Stromal cell of bone marrow (primary cell): ENCODE measurements at places on chromosomes 2 and 18.
A peak's percentile ranks its signal among the peaks of the same experiment; 100 is the strongest.

GRCh38 chr2:131076707-131077106 lies 16.6 kb downstream of the FAM168B start:
- DNase-seq = no peak

- no peak for DNase-seq
These were observed 443.3 kb upstream of the MEIS1 start for GRCh38 chr2:65991381-65992197.

- DNase-seq = peak; percentile 13
These were observed 170.0 kb downstream of the EPHA4 start for GRCh38 chr2:221402072-221402471.

- no peak for DNase-seq
These were observed 24.9 kb downstream of the HTR2B start for GRCh38 chr2:231099918-231100317.

- no peak for DNase-seq
These were observed 160.5 kb downstream of the RIF1 start for GRCh38 chr2:151570191-151570590.

DNA sequence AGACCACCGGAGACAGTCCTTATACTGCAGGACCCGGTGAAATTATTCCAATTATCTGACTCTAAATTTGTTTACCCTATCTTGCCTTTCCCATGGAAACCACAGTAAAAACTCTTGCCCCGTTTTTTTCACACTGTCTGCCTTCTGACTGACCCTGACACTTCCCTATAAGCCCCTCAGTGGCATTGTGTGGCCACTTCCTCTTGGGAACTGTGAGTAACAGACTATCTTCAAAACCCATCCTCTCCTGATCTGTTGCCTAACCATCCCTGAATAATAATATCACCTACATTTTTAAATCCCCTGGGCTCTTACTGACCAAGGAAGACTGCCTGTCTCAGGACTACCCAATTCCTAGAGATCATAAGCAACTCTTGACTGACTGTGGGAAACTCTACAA lies 42.6 kb upstream of the RNF152 start:
- no peak for DNase-seq

DNA sequence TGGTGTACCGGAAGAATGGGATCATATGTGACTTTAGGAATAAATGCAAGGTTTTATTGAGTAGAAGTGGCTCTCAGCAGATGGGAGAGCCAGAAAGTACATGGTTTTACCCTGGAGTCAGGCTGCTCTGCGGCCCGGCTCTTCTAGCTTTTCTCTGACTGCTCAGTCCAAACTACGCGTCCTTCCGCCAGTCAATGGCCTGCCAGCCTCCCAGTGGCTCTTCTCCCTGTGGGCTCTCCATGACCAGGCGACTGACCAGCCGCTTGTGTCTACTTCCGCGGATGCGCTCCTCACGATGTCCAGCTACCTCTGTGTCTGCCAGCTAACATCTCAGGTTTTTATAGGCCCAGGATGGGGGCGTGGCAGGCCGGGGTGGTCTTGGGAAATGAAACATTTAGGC lies 220.4 kb downstream of the VAPA start:
- DNase-seq = no peak

DNA sequence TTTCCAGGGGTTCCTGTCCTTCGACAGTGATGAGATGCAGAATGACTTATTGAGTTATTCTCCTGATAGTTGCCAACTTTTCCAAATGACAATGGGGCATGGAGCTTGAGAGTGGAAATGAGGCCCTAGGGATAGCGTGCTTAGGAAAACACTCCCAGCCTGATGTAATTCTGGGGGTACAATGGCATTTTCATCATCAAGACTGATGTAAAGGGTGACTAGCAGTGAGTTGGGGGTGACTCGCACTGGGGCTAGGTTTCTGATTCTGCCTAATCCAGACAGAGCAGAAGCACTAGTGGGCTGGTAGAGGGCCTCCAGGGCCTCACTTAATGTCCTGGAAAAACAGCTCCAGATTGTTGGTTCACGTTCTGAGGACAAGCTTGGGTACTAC lies 34.0 kb upstream of the IL37 start:
- DNase-seq = no peak

GRCh38 chr2:38733300-38733971 lies 17.7 kb downstream of the SRSF7 start:
- DNase-seq = no peak

DNA sequence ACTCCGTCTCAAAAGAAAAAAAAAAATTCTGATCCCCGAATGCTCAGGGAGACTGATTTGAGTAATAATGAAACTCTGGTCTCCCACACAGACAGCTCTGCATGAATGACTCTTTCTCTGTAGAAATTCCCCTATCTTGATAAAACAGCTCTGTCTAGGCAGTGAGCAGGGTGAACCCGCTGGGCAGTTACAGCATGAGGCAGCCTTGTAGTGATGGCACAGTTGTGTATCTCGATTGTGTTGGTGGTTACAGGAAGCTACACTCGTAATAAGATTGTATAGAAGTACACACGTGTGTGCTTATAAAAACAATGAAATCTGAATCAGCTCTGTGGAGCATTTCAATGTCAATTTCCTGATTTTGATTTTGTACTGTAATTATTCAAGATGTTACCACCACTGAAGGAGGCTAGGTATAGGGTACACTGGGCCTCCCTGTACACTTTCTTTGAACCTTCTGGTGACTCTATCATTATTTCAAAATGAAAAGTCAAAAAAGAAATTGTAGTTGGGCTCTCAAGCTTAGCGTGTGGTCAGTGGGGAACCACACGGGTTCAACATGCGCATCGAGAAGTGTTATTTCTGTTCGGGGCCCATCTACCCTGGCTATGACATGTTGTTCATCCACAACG lies 34.9 kb upstream of the ATP8B1 start:
- DNase-seq = no peak

DNA sequence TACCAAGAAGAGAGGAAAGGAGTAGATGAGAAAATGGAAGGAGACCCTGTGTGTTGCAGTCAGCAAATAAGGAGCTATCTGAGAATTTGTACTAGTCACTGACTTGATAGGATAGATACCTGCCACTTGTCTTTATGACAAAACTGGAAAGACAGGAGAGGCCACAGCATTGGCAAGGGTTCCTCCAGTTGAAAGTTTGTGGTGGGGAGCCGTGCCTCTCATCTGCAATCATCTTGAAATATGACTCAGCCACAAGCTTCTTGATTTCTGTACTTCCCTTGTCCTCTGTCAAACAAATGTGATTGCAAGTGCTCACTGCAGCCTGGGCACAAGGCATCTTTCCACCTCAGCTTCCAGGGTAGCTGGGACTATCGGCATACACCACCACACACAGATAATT lies 99.1 kb downstream of the GREB1L start:
- no peak for DNase-seq

GRCh38 chr2:28193630-28194403 lies 198.8 kb upstream of the FOSL2 start:
- DNase-seq = no peak

GRCh38 chr2:212426637-212427412 lies 111.8 kb downstream of the ERBB4 start:
- DNase-seq = no peak

DNA sequence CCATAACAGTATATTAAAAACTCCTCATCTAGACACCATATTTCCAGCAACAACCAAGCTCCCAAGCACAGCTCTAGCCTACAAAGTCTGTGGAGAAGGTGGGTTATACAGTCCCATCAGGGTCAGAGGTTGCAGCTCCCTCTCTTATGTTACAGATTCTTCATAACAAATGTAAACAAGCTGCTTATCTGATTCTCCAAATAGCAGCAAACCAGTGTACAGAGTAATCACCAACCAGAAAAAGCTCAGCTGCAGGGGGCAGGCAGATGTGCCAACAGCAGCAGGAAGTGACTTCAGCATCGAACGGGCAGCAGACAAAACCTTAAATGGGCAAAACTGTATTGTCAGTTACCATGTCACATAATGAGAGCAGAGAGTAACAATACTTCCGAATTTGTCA lies 52.9 kb upstream of the NABP1 start:
- no peak for DNase-seq

GRCh38 chr2:143229411-143229810 lies 100.2 kb downstream of the ARHGAP15 start:
- no peak for DNase-seq

- no peak for DNase-seq
These were observed 128.9 kb upstream of the ARL4C start for GRCh38 chr2:234625626-234626250.

- no peak for DNase-seq
These were observed 230.4 kb upstream of the COPS8 start for GRCh38 chr2:236855176-236855865.

- no peak for DNase-seq
These were observed 2.4 kb upstream of the CHRNG start for GRCh38 chr2:232537079-232537478.

DNA sequence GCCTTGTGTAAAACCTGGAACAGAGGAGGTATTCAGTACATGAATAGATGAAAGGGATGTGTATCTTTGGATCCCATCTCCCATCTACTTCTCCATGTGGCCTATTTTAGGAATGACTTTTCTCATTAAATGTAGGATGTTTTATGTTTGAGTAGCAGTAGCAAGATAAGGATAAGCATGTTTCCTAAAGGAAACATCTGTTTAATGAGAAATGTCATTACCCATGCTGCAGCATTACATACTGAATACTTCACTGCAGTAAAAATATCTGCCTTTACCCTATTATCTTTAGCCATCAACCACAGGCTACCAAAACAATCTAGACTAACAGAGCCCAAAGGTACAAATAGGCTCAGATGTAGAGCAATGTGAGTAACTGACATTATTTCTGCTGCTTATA lies 419.2 kb upstream of the CYRIA start:
- DNase-seq = no peak

GRCh38 chr18:24763765-24764513 lies 303.5 kb downstream of the HRH4 start:
- DNase-seq = peak; percentile 73

- DNase-seq = no peak
These were observed 172.1 kb upstream of the LRRTM1 start for GRCh38 chr2:80476535-80477117.

DNA sequence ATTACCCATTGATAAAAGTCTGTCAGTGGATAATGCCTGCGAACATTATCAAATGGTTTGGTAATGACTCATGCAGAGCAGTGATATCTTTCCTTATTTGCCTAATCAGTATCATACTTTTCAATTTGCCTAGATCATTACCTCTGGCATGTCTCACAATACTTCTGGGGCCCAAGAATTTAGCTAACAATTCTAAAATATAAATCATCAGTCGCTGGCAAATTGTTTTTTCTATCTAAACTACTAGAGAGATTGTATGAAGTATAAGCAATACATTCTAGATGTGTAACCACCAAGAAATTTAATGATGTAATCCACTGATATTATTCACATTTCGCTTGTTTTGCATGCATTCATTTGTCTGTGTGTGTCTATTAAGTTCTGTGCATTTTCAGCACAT lies 191.2 kb upstream of the CDH19 start:
- DNase-seq = no peak

DNA sequence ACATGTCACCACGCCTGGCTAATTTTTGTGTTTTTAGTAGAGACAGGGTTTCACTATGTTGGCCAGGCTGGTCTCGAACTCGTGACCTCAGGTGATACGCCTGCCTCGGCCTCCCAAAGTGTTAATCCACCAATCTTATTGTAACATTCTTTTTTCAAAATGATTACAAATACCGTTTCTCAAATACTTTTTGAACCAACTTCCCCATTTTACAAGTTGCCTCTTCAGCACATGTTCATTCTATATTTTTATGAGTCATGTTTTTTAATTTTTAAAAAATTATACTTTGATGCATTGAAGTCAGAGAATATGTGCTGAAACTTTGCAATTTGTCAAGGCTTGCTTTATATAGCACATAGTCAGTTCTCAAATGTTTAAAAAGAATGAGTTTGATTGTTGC lies 58.2 kb downstream of the QPCT start:
- DNase-seq = no peak
